Stimulated activated CD8-positive, alpha-beta memory T cell treated with anti-CD3 and anti-CD28 coated beads, Interleukin-7, amount 100 ng/mL, for 1 hour (primary cell): ENCODE measurements at places on chromosomes 3 and 15.

GRCh38 chr3:65950340-65951326 lies 88.1 kb downstream of the MAGI1 start:
- DNase-seq, result no peak

DNA sequence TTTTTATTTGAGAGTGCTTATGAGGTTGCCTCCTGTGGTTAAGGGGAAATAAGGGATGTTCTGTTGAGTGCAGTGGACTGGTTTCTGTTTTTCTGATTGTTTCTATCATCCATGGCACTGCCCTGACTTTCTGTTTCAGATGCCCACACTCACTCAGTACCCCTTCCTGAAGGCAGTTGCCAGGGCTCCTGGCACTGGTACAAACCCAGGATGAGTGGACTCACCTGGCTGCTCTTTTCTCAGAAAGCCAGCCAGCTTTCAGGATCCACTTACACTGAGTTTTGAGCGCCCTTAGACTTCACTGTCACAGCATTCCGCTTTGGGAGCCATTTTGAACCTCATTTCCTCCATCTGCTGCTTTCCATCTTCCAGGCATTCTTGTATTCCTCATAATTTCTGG lies 55.9 kb upstream of the ADAMTSL3 start:
- DNase-seq, result no peak

- DNase-seq, result no peak
These were observed 86.0 kb downstream of the LRRK1 start for GRCh38 chr15:101004986-101005747.

DNA sequence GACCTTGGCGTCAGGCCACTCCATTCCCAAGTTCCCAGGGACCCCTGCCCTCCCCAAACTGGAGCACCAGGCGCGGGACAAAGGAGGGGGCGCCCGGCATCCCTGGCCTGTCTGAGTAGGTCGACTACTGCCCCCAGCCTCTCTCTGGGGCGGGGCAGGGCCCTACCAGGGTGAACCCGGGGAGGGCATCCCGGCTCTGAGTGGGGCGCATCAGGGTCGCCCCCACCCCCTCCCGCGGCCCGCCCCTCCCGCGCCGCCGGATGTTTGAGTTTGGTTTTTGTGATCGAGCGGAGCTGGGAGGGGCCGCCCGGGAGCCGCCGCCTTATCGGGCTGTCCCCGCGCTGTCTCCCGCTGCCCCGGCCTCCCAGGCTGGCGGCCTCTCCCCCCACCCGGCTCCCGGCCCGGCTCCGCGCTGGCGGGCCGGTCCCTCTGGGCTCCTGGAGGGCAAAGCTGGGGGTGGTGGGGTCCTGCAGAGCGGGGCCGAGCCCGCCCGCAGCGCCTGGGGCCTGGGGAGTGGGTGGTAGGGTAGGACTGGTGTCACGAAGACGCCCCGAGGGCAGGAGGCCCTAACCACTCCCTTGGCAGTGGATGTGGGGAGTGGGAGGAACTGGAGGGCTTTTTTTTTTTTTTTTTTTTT lies 47.2 kb upstream of the SMAD6 start:
- no peak for DNase-seq

GRCh38 chr15:101431301-101431700 lies 58.2 kb downstream of the PCSK6 start:
- no peak for DNase-seq

DNA sequence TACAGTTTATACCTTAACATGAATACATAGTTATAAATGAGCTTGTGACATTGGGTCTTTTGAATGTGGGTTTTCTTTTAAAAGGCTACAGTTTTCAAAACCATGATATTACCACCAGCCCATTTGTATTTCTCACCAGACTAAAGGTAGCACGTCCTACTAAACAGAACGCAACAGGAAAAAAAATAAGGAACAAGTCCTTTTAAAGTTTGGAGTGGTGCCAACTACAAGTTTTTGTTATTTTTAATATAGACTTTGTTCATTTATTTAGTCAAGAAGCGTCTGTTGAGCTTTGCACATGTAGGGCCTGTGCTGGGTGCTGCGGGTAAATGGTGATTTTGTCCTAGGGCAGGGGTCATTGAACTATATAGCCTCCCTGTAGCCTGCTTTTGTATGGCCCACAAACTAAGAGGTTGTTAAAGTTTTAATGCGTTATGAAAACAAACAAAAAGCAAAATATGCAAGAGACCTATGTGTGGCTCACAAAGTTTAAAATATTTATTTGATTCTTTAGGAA lies 164.4 kb downstream of the GHSR start:
- DNase-seq, result no peak

DNA sequence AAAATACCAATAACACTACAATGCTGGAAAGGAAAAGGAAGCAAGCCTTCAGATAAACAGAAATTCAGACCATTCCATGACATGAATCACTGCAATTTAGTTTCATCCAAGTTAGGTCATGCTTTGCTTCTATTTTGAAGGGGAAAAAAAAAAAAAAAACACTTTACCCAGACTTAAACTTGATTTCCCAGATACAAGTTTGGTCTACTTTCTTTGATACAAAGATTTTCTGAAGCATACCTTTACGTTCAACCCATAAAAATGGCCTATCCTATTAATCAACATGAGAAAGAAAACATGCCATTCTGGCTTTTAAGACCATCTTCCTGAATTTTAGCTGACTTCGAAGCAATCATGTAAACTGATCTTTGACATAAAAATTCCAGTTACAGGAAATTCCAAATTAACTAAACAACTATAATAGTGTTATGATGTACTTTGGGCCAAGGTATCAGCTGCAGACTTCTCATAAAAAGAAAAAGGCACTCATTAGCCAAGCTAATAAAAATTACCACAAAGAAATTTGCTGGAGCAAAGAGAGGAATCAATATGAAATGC lies 12.6 kb downstream of the OSBPL10 start:
- DNase-seq, result no peak

DNA sequence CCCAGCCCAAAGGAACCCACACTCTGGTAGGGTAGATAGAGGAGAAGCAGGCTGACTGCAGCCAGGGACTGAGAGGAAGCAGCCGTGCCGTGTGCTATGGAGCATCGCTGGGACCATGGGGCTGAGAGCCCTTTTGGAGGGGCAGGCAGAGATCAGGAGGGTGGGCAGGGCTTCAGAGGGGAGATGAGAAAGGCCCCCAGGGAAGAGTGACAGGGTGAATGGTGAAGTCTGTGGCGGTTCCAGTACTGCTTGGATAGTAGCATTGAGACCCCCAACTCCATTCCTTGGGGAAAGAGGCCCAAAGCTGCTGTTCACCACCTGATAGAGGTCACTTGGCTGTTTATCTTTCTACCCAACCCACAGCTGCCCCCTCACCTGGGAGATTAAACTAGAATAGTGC lies 80.0 kb upstream of the MRPS22 start:
- DNase-seq, result no peak

DNA sequence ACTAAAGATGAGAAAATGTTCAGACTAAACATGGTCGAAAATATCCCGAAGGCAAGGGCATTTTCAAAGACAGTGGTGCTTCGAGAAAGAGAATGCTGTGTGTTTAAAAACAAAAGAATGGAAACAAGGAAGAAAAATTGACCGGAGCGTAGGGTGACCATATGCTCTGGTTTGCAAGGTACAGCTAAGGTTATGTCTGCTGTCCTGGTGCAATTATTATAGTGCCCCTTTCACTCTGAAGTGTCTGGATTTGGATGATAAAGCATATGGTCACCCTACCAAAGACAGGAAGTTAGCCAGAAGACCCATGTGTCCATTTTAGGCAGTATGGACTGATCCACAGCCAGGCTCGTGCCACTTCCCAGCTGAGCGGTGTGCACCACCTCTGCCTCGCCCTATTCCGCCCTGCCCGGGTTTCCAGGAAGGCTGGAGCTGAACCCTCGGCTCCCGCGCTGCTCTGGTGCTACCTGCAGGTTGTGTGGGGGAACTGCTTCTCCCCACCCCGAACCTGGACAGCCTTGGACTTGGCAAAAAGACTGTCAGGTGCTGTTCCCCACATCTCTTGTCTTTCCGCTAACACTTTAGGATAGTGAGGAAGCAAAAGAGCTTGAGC lies 25.2 kb downstream of the GOLGA6D start:
- no peak for DNase-seq

GRCh38 chr3:108076564-108076963 lies 14.3 kb downstream of the CD47 start:
- DNase-seq, result no peak

DNA sequence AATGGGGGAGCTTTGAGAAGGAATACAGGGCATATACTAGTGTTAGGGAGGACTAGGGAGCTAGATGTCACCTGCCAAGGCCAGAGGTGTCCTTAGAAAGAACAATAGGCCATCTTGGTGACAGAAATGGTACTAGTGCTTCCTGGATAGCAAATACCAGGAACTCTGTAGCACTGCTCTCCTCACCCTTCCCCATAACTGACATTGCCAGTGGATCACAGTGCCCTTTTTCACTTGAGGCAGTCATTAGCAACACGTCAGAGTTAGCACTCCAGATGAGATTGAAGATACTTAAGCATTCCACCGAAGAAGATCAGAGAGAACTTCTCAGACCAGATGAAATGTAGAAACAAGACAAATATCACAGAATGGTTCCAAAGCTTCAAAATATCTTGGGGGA lies 103.1 kb upstream of the PDZRN3 start:
- no peak for DNase-seq

GRCh38 chr3:195259154-195259474 lies 11.8 kb downstream of the XXYLT1 start:
- DNase-seq, result no peak

- no peak for DNase-seq
These were observed 50.9 kb downstream of the C3orf20 start for GRCh38 chr3:14725564-14726440.

DNA sequence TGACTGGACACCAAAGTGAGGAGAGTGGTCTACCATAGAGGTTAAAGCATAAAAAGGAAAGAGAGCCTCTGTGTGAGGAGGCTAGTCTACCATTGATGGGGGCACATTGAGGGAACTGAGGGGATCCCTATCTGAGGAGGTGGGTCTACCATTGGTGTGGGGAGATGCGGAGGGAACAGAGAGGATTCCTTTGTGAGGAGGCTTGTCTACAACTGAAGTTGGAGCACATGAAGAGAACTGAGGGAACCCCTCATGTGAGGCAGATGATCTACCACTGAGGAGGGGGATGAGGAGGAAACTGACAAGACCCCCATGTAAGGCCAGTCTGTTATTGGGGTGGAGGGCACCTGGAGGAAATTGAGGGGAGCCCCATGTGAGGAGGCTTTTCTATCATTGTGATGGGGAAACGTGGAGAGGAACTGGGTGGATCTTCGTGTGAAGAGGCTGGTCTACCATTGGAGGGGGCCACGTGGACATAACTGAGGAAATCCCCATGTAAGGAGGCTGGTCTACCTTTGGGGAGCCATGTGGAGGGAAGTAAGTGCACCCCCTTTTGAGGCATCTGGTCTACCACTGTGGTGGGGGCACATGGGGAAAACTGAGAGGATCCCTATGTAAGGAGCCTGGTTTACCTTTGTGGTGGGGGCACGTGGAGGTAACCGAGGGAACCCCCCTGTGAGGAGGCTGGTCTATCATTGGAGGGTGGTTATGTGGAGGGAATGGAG lies 160.1 kb downstream of the FBLN2 start:
- DNase-seq, result no peak

GRCh38 chr15:33671456-33671855 lies 296.8 kb upstream of the CHRM5 start:
- no peak for DNase-seq

DNA sequence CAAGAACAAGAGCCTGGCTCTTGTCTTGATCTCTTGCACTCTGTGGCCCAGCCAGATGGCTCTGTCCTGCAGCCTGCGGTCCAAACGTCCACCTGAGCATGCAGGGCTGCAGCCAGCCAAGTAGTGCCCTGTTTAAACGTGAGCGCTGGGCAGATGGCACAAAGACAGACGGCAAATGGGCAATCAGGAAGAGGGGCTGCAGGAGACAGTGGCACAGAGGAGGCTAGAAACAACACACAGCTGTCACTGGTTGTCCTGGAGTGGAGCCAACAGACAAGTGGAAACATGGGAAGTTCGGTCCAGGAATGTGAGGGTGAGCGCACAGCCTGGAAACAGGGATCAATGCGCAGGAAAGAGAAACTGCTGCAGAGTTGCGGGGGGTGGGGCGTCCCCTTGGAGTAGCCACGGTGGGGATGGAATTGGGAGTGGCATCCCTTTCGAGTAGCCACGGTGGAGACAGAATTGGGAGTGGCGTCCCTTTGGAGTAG lies 10.7 kb upstream of the ZXDC start:
- no peak for DNase-seq

DNA sequence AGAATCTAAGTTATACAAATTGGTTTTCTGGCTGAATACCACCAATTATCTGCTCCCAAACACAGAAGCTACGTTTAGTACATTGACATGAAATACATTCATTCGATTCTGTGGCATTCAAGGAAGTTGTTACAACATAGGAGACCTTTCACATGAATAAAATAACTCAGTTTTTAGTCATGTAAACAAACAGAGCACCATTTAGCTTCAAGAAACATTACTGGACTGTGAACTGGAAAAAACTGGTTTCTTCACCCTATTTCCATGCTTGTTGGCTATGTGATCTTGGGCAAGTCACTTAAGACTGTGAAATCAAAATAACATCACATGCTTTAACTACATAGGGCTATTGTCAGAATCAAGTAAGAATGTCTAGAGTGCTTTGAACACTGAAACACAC lies 46.2 kb downstream of the NRG4 start:
- DNase-seq, result no peak

- DNase-seq, result no peak
These were observed 262.1 kb downstream of the CNTN4 start for GRCh38 chr3:2360815-2361214.

GRCh38 chr3:61865466-61866152 lies 304.2 kb downstream of the PTPRG start:
- DNase-seq, result no peak

GRCh38 chr3:64260431-64260830 lies 35.2 kb upstream of the PRICKLE2 start:
- no peak for DNase-seq

- no peak for DNase-seq
These were observed 27.0 kb upstream of the KCTD6 start for GRCh38 chr3:58464866-58465265.

DNA sequence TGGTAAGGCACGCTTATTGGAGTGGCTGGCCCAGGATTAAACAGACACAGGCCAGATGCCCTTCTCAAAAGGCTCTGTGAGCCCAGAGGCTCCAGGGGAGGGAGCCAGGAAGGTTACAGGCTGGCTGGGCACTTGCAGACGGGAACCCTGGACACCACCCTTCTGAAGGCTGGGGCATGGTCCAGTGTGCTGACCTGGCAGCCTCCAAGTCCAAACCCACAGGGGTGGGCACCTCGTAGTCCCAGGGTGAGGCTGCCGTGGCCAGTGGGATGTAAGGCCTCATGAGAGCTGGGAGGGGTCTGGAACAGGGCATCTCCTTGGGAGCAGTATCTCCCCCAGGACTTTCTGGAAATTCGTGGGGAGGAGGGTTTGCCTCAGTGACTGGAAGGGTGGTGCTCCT lies 19.6 kb downstream of the EFCC1 start:
- no peak for DNase-seq
